ENCODE measurements at places on chromosomes 2 and 18.

- no peak for DNase-seq
Measured at GRCh38 chr2:85250045-85250444, 77.7 kb downstream of the TGOLN2 start.

DNA sequence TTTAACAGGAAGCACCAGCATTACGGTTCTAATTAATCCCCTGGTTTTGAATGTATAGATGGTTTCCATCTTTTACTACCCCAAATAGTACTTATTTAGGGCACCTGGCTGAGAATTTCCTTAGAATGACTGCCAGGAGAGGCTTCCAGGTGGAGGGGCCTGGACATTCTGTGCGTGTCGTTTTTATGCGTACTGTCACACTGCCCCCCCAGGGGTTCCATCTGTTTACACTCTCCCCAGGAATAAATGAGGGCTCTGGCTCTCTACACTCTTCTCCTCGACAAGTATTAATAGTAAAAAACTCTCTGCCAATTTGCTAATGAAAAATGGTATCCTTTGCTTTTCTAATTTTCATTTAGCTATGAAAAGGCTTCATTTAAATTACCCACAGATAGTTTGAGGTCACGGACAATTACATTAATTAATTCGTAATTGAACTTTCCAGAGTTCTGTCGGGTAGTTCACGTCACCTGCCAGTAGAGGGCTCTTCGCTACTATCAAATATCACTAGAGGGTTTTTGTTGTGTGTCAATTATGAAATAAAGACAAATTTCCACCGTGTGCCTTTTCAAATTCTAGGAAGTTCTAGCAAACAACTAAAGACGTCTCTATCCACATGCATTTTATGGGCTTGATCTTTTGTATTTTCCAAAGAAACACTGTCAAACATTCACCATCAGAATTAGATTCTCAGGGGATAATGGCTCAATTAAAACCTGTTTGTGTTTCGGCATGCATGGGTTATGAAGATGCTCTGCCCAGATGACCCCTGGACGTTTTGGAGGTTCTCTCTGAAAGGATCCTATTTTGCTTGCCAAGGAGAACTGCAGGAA, 88.8 kb upstream of the ASB18 start:
- peak; percentile 39 for DNase-seq

- DNase-seq = no peak
Measured at GRCh38 chr2:20521682-20522189, 74.9 kb downstream of the RHOB start.

DNA sequence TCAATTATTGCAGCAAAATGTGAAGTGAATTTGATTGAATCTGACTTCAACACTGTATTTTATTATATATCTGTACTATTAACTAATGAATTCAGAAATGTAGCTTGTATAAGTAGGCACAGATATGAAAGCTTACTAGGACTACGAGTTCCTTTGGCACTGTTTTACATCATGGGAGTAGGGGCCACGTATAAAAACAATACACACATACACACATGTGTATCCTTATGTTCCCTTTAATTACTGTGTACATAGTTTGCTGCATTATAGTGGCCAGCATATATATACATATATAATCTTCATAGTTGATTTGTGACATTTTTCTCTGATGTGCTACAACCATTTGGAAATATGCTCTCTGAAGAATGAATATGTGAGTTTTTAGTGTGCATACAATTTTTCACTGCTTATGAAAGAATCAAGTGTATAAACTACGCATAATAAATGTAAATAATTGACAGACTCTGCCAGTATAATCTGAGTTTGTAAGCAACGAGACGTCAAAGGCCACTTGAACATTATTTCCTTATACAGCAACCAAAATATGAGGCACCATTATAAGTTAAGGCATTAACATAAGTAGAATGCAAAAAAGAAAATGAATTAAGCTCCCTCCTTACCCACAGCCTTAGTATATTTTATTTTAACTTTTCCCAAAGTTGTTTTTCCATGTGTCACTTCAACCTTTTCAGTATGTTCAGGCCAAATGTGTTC, 98.1 kb upstream of the GALNT5 start:
- DNase-seq = no peak

DNA sequence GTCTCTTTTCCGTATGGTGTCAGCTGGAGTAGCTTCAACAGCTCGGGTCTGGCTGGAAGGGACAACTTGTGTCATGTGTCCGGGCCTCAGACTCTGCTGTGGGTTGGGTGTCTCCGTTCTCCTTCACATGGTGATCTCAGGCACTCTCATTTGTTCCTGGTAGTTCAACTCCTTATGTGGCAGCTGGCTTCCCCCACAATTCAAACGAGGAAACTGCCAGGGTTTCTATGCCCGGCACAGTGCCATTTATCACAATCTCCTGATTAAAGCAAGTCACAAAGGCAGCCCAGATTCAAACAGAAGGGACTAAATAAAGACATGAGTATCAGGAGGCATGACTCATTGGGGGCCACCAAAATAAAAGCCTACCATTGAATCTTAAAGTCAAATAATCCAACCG, 22.7 kb downstream of the MRO start:
- DNase-seq = no peak

GRCh38 chr2:6914828-6915227, 2.4 kb upstream of the RNF144A start:
- no peak for DNase-seq

DNA sequence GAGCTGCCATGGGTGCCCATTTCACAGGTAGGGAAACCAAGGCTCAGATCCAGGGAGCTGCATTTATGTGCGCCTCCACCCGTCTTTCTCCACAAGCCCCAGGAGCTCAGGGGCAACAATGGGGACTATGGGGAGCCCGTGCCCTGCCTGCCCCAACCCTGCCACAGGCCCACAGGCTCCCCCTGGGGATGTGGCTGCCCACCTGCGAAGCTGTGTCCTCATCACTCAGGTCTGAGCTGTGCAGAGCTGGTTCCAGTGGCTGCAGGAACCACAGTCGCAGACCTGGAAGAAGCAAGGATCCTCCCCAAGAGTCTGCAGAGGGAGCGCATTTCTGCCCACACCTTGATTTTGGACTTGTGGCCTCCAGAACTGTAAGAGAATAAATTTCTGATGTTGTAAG, 9.8 kb downstream of the TEKT4 start:
- DNase-seq = no peak

DNA sequence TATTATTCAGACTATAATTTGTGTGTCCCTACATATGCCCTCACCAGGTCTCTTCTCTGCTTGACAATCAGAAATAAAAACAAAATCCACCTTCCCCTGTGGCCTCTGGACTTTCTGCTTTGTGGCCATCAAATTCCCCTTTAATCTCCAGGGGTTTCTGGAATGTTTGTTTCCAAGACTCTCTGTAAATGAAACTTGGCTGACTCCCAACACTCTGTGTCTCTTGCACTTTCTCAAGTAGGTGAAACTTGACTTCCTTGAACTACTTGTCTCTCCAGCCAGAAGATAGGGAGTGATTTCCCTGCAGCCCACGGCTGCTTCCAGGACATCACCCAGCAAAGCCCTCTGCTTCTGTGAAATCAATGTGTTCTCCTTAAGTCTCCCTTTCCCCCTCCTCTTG, 54.1 kb upstream of the AQP4 start:
- DNase-seq = no peak

GRCh38 chr18:24669015-24669414, 208.6 kb downstream of the HRH4 start:
- no peak for DNase-seq

- DNase-seq = no peak
Measured at GRCh38 chr2:36535099-36535498, 62.9 kb downstream of the FEZ2 start.

- DNase-seq = peak; percentile 9
Measured at GRCh38 chr18:22813648-22814328, 119.3 kb upstream of the RBBP8 start.

DNA sequence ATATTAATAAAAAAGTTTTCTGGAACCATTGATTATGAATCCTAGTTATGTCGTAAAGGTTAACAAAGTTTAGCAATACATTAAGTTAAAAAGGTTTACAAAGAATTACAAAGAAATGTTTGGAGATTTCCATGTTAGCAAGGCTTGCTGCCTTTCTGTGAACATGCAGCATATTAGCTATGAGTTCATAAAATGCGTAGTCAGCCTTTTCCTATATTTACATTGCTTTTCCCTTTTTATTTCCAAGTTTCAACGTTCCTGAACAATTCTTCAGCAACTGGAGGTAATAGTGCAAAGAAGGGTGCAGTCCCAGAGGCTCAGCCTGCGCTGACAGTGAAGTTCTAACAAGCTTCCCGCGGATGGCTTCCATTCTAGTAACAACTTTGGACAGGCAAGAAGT, 51.6 kb downstream of the WDSUB1 start:
- DNase-seq = no peak

GRCh38 chr2:19287324-19287723, 71.1 kb downstream of the OSR1 start:
- DNase-seq = no peak

- DNase-seq = no peak
Measured at GRCh38 chr2:127254386-127254981, 34.4 kb upstream of the CYP27C1 start.

GRCh38 chr18:36809590-36810381, 19.0 kb downstream of the TPGS2 start:
- DNase-seq = peak; percentile 62

GRCh38 chr2:118056165-118056534, 32.1 kb upstream of the INSIG2 start:
- no peak for DNase-seq

DNA sequence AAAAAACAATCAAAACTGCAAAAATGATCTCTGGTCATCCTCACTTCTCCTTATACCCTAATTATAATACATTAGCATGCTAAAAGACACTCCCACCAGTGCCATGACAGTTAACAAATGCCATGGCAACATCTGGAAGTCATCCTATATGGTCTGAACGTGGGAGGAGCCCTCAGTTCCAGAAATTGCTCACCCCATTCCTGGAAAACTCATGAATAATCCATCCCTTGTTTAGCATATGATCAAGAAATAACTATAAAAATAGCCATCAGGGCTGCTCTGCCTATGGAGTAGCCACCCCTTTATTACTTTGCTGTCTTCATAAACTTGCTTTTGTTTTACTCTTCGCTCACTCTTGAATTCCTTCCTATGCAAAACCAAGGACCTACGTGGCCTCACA, 5.7 kb upstream of the C2orf80 start:
- DNase-seq = no peak

- DNase-seq = no peak
Measured at GRCh38 chr18:27793013-27793785, 383.7 kb downstream of the CDH2 start.

DNA sequence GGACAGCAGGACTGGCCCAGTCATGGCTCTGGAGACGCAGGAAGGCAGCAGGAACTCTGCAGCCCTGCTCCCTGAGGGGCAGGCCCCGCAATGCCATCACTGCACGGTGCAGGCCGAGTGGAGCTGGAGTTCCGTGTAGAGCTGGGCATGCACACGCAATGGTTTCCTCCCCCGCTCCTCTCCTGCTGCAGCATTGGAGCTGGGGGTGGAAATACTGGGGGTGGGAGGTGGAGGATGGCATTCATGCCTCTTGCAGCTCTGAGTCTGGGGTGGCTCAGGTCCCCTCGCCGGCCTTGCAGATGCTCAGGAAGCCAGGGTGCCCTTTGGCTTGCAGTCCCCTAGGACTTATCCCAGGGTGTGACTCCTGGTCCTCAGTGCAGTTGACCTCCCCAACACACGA, 78.3 kb upstream of the ASB18 start:
- DNase-seq = no peak

GRCh38 chr2:152068226-152068625, 30.6 kb downstream of the CACNB4 start:
- no peak for DNase-seq

DNA sequence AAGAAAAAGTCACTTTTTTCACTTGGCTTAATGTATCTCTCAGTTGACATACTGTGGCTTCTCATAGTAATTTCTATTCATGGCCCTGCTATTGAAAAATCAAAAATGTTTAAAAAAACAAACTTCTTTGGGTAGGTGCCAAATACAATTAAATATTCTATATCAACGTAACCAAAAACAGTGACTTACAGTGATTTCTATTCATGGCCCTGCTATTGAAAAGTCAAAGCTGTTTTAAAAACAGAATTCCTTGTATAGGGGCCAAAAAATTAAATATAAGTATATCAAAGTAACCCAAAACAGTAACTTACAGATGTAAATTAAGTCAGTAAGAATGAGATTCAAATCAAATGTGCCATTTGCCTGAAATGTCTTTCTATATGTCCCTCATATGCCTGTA, 31.4 kb upstream of the CD302 start:
- DNase-seq = no peak

- no peak for DNase-seq
Measured at GRCh38 chr2:237591141-237591881, 777 bp upstream of the RAB17 start.

GRCh38 chr18:43442571-43442970, 165.3 kb upstream of the SYT4 start:
- DNase-seq = no peak

DNA sequence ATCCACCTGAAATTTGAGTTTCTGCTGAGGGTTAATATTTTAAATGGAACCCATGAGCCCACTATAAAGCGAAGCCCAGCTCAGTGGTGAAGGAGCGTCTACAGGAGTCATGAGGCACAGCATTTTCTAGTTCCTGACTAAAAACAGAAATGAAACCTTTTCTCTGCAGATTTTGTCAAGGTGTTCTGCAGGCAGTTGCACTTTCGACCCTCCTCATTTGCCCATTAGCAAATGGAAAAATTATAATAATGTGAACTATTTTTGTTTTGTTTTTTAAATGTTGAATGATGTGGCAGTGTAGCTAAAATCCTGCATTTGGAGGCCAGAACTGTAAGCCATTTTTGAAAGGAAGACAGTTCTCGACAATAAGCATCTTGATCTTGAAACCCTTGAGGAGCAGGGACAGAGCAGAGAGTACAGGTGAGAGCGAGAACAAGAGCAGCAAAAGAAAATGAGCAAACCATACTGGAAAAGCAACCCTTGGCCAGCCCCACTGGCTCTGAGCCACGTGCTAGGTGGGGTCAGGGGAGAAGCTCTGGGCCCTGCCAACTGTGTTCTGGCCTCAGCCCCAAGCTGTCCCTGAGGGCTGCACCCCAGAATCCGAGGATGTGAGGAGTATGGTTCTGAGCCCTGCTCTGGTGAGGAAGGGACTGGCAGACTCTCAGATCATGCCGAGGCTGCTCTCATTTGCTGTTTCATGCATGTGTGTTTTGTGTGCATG, 26.4 kb upstream of the COPS8 start:
- no peak for DNase-seq

- DNase-seq = no peak
Measured at GRCh38 chr2:143230506-143231253, 101.5 kb downstream of the ARHGAP15 start.

DNA sequence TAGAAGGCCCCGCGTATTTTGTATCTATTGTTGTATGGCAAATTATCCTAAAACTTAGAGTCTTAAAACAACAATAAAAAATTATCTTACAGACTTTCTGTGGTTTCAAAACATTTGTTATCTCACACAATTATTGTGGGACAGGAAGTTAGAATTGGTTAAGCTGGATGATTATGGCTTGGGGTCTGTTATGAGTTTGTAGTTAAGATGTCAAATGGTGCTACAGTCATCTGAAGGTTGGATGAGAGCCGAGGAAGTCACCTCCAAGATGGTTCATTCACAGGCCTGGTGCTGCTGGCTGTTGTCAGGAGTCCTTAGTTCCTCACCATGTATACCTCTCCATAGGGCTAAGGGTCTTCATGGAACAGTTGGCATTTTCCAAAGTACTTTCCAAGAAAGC, 175.6 kb upstream of the FANCL start:
- no peak for DNase-seq

Measured in Jurkat, Clone E6-1 (cell line).